HFFc6 (cell line): ENCODE measurements at places on chromosomes 7 and 10.

GRCh38 chr10:50279489-50279888 is 28.2 kb upstream of the ASAH2 start:
- no peak overlapping the region for H3K4me3 ChIP-seq
- H3K27me3 ChIP-seq = peaks cover 27% of the 10 kb centered on the region
- H3K36me3 ChIP-seq = no peaks in the 10 kb centered on the region
- no peak overlapping the region for H3K27ac ChIP-seq

GRCh38 chr10:66924674-66925345 is 1.0 kb upstream of the LRRTM3 start:
- H3K4me1 ChIP-seq = peaks cover 7% of the 10 kb centered on the region; the same call in 1 of the 2 replicates
- no peak overlapping the region for H3K27ac ChIP-seq
- H3K36me3 ChIP-seq = no peaks in the 10 kb centered on the region
- H3K4me3 ChIP-seq = no peak overlapping the region

GRCh38 chr10:4046030-4046429 is 261.0 kb upstream of the KLF6 start:
- H3K4me3 ChIP-seq = no peak overlapping the region
- no peaks in the 10 kb centered on the region for H3K27me3 ChIP-seq
- DNase-seq = no peak
- peaks cover 7% of the 10 kb centered on the region for H3K4me1 ChIP-seq

GRCh38 chr10:75202321-75203045 is 8.1 kb upstream of the VDAC2 start:
- DNase-seq = peak; percentile 25
- peak overlapping the region; percentile 71 for H3K27ac ChIP-seq
- peaks cover 44% of the 10 kb centered on the region for H3K4me1 ChIP-seq

- DNase-seq = no peak
- H3K27me3 ChIP-seq = no peaks in the 10 kb centered on the region
- no peak overlapping the region for H3K4me3 ChIP-seq
- H3K27ac ChIP-seq = peak overlapping the region; percentile 40
- H3K4me1 ChIP-seq = peaks cover 58% of the 10 kb centered on the region
These were observed 26.5 kb upstream of the HIBADH start for GRCh38 chr7:27689150-27689549.

DNA sequence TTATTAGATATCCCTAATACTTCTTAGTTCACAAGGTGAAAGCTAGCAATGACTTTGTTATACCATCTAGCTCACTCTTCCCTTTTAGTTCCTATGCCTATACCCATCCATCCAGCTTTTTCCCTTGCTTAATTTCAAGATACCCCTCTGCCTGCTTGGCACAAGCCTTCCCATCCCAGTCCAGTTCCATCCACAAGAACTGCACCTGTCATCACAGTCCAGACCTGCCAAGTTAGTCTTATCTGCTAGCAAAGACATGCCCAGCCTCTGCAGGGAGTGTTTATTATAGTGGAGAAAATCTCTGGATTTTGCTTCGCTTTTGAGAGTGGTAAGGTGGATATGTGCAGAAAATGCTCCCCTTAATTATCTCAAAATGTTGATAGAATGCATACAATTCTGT is 158.2 kb downstream of the ST7 start:
- peaks cover 15% of the 10 kb centered on the region for H3K36me3 ChIP-seq
- no peak overlapping the region for H3K4me3 ChIP-seq
- no peak for DNase-seq
- H3K27me3 ChIP-seq = no peaks in the 10 kb centered on the region; the same call in 1 of the 2 replicates

DNA sequence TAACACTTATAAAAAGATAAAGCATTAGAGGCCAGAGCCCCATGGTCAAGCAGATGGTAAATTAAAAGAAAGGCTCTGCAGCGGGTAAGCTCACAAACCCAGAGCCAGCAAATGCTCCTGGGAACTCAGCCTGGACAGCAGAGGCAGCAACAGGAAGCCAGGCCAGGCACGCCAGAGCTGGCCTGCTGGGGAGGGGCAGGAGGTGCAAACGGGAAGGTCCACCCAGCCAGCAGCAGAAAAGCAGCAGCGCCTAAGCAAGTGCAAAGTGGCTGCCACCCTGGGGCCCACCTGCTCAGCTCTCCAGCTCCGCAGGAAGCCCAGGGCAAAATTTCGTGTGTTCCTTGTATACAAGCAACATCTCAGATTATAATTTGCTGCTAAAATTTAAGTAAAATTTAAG is 82.7 kb upstream of the GPR22 start:
- peak overlapping the region; percentile 86 for H3K27ac ChIP-seq
- peak; percentile 25 for DNase-seq
- peak overlapping the region; percentile 58 for H3K4me3 ChIP-seq
- peaks cover 14% of the 10 kb centered on the region for H3K36me3 ChIP-seq
- peaks cover 48% of the 10 kb centered on the region for H3K4me1 ChIP-seq
- H3K27me3 ChIP-seq = no peaks in the 10 kb centered on the region

DNA sequence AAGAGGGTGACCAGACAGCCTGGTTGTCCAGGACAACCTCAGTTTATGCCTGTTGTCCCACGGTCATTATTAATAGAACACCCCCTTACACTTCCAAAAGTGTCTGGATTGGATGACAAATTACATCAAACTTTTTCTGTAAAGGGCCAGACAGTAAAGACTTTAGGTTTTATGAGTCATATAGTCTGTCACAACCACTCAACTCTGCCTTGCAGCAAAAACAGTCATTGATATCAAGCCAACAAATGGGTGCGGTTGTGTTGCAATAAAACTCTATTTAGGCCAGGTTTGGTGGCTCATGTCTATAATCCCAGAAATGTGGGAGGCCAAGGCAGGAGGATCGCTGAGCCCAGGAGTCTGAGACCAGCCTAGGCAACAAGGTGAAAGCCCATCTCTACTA is 66.7 kb upstream of the ATP6V0A4 start:
- peak; percentile 87 for DNase-seq
- H3K27me3 ChIP-seq = peaks cover 3% of the 10 kb centered on the region; the same call in 1 of the 2 replicates
- H3K4me1 ChIP-seq = peaks cover 21% of the 10 kb centered on the region
- H3K36me3 ChIP-seq = peaks cover 31% of the 10 kb centered on the region
- peak overlapping the region; percentile 73 for H3K27ac ChIP-seq

DNA sequence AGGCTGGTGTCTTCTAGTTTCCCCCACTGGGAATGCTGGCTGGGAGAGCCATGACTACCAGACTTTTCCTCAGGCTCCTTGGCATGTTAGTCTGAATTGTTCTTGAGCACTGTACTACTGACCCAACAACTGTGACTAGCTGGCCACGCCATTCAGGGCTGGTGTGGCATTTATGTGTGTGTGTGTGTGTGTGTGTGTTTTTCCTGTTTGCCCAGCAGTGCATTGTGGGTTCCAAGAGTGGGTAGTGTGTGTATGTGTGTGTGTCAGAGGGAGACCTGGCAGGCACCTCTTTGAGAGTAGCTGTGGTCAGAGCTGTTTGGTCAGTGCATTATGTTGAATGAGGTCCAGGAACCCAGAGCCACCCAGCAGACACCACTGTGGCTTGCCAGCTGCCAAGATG is 9.2 kb downstream of the PCBD1 start:
- peaks cover 2% of the 10 kb centered on the region for H3K4me1 ChIP-seq
- no peak overlapping the region for H3K27ac ChIP-seq
- H3K4me3 ChIP-seq = no peak overlapping the region
- H3K36me3 ChIP-seq = peaks cover 12% of the 10 kb centered on the region
- DNase-seq = peak; percentile 19
- peaks cover 3% of the 10 kb centered on the region; the same call in 1 of the 2 replicates for H3K27me3 ChIP-seq

DNA sequence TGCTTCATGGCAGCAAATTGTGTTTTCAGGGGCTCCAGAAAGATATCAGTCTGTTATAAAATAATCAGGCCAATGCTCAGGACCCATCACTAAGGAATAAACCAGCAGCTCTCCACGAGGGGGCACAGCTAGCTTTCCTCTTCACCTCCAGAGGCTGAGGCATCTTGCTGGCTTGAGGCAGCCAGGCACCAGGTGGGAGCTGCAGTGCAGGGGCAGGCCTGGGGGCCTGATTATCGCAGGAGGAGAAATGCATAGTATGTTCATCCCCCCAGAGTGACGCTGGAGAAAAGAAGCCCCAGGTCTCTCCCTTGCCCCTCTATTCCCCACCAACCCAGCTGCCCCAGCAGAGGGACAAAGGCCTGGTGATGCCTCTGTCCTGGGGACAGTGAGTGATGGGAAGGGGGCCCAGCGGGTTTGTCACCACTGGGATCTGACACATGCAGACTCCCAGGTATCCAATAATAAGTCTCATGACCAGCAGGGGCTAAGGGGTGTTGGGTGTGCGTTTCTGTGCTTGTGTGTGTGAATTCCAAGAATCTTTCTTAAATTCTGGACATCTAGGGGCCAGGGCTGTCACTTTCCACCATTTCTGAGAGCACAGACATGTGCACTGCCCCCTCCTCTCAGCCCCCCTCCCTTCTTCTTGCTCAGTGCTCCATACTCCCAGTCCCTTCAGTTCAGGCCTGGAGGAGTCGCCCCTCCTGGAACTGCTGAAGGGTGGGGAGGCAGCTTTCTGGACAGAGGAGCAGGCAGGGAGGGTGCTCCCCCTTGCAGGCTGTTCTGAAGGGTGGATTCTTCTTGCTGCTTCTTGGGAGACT is 128.1 kb upstream of the FAM20C start:
- H3K4me1 ChIP-seq = peaks cover 11% of the 10 kb centered on the region; the same call in 1 of the 2 replicates
- H3K36me3 ChIP-seq = no peaks in the 10 kb centered on the region
- no peak overlapping the region for H3K4me3 ChIP-seq
- DNase-seq = peak; percentile 34
- peaks cover 7% of the 10 kb centered on the region for H3K27me3 ChIP-seq
- H3K27ac ChIP-seq = no peak overlapping the region

DNA sequence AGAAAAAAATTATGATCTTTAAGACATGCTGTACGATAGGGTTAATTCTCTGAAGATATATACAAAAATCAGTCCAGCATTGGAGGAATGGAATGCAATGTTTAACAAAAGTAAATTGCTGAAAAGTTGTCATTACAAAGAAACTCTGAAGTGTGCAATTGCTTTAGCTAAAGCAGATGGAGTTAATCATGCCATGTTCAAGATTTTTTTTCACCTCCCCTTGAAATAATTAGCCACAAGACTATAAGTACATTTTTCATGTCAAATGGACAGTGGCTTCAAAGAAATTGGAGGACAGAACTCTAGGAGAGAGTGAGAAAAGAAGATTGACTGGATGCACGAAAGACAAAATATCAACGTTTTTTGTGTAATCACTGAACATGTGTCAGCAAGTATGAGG is 63.1 kb upstream of the MEOX2 start:
- H3K4me3 ChIP-seq = no peak overlapping the region
- peaks cover 50% of the 10 kb centered on the region for H3K4me1 ChIP-seq

DNA sequence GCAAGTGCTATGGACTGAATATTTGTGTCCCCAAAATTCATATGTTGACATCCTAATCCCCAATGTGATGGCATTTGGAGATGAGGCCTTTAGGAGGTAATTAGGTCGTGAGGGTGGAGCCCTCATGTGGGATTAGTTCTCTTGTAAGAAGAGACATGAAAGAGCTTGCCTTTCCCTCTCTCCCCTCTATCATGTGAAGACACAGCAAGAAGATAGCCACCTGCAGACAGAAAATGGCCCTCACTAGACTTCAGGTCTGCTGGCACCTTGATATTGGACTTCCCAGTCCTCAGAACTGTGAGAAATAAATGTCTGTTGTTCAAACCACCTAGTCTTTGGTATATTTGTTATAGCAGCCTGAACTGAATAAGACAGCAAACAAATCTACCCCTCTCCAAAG is 75.1 kb upstream of the TBX20 start:
- H3K36me3 ChIP-seq = no peaks in the 10 kb centered on the region
- H3K4me3 ChIP-seq = no peak overlapping the region
- no peaks in the 10 kb centered on the region for H3K27me3 ChIP-seq
- no peaks in the 10 kb centered on the region for H3K4me1 ChIP-seq

DNA sequence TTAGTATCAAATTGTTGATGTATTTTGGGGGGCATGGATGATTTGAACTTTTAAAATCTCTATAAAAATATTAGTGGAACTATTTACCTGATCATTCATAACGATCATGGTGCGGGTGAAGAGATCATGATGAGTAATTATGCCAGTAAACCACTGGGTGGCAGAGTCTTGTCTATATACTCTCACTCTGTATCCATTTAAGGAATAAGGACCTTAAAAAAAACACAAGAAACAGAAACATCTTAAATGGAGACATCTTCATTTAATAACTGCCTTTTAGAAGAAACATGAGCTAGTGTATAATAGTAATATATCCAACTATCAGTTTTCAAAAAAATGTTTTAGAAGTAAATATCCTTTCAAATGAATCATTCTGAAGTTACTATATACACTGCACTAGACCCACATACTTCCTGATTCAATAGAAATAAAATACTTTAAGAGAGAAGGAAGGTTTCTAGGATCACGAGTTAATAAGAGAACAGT is 84.0 kb downstream of the NRBF2 start:
- peak overlapping the region; percentile 11 for H3K27ac ChIP-seq
- H3K4me3 ChIP-seq = no peak overlapping the region
- H3K4me1 ChIP-seq = peaks cover 33% of the 10 kb centered on the region
- H3K36me3 ChIP-seq = peaks cover 26% of the 10 kb centered on the region

DNA sequence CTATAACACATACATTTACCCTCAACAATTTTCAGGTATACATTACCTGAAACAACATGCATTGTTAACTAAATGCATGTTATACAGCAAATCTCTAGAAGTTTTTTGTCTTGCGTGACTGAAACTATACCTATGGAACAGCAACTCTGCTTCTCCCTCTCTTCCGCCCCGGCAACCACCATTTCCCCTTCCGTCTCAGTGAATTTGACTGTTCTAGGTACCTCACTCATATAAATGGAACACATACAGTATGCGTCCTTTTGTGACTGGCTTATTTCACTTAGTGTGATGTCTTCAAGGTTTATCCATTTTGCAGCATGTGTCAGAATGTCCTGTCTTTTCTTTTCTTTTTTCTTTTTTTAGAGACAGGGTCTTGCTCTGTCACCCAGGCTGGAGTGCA is 22.5 kb downstream of the CALHM2 start:
- H3K4me1 ChIP-seq = no peaks in the 10 kb centered on the region
- H3K4me3 ChIP-seq = no peak overlapping the region
- peaks cover 28% of the 10 kb centered on the region for H3K36me3 ChIP-seq
- no peak overlapping the region for H3K27ac ChIP-seq

GRCh38 chr10:89900554-89900953 is 199.2 kb downstream of the KIF20B start:
- H3K4me3 ChIP-seq = no peak overlapping the region
- no peak for DNase-seq
- H3K27ac ChIP-seq = no peak overlapping the region
- H3K27me3 ChIP-seq = no peaks in the 10 kb centered on the region

DNA sequence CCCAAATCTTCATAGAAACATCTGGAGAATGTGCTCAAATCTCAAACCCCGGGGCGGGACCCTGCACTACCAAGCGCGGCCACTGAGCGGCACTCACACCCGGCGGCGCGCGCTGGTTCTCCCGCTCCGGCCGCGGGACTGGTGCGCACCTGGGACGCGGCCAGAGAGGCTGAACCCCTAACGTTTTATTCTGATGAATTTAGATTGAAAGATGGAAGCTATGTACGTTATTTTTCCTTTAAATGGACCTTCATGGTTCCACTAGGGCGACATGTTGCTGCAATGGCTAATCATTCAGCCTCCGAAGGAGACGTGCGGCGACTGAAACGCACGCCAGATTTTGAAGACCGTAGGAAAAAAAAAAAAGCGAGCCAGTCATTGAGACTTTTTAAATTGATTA is 107.0 kb upstream of the INSIG1 start:
- H3K36me3 ChIP-seq = peaks cover 3% of the 10 kb centered on the region; the same call in 1 of the 2 replicates
- no peak overlapping the region for H3K27ac ChIP-seq
- H3K4me1 ChIP-seq = peaks cover 7% of the 10 kb centered on the region
- H3K4me3 ChIP-seq = peak overlapping the region; percentile 75
- H3K27me3 ChIP-seq = peaks cover 9% of the 10 kb centered on the region
- DNase-seq = peak; percentile 6
